ENCODE measurements at places on chromosomes 5 and 9.
A peak's percentile ranks its signal among the peaks of the same experiment; 100 is the strongest.

DNA sequence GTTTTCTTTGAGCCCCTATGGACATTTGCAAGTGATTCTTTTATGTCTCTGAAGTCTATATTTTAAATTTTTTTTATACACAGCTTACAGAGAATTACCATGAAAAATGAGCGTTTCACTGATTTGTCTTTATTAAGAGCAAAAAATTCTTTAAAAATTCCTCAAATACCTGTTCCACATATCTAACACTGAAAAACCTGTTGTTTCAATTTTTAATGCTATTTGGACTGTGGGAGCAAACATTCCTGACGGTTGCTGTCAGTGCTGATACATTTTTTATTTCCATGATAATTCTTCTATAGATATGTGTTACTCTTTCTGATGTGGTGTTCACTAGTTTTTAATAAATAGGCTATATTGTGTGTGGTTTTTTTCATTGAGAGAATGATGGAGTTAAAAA lies 199.8 kb downstream of the GDNF start:
- H3K27me3 ChIP-seq, result no peaks in the 10 kb centered on the region
- no peak overlapping the region for H3K4me3 ChIP-seq
- H3K4me1 ChIP-seq, result no peaks in the 10 kb centered on the region
- H3K27ac ChIP-seq, result no peak overlapping the region

DNA sequence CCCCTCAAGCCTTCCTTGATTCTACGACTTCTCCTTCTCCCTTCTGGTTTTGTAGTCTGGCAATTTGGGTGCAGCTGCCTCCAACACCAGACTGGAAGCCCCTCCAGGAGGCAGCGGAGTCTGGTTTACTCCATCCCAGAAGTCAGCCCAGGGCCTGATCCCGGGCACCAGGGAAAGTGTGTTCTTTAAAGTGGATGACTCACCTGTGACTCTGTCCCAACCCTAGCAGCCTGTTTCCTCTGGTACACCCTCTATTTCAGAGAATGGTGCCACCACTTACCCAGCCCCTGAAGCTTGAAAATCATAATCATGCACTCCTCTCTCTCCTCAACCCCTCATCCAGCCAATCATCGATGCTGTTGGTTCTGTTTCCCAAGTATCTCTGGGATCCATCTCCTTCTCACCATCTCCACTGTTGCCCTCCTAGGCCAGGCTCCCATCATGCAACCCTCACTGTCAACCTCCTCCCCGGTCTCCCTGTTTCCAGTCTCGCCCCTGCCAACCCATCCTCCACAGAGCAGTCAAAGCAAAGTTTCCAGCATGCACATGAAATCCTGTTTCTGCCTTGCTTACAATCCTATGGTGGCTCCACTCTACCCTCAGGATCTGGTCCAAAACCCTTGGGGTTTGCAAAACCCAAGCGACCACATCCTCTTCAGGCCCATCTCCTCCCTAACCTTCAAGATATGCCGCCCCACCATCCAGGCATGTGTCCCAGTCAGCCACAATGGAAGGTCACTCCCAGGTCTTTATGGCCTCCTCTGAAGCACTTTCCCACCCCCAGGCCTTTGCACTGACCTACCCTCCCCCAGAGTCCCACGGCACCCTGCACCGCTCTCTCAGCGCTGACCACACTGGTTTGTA lies 10.5 kb downstream of the LHX6 start:
- no peak overlapping the region for H3K27ac ChIP-seq
- peak; percentile 73 for DNase-seq
- peaks cover 81% of the 10 kb centered on the region for H3K4me1 ChIP-seq

DNA sequence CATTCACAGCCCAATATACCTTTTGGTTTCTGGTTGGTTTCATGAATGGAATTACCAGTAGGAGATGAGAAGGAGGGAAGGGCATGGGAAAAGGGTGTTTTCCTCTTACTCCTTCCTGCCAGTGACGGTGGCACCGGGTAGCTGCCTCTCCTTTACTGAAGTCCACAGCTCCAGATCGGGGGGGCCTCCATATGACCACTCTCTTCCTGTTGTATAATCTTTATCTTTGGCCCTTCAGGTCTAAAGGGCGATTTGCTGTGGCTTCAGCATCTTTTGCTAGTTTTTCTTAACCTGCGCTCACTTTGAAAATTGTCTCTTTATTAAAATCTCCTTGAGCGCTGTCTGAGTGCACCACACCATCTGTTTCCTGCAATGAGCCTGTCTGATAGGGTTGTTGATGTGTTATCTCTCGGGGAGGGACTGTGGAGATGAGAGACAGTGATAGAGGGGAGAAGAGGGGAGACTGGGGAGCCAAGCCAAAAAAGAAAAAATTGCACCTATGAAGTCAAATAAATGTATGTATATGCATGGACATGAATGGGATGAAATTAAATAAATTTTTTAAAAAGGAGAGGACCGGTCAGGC lies 449.3 kb upstream of the KLF4 start:
- H3K36me3 ChIP-seq, result no peaks in the 10 kb centered on the region
- DNase-seq, result peak; percentile 83
- no peaks in the 10 kb centered on the region for H3K27me3 ChIP-seq
- H3K4me3 ChIP-seq, result no peak overlapping the region
- no peaks in the 10 kb centered on the region for H3K4me1 ChIP-seq
- H3K27ac ChIP-seq, result no peak overlapping the region

- no peaks in the 10 kb centered on the region for H3K27me3 ChIP-seq
- no peaks in the 10 kb centered on the region for H3K4me1 ChIP-seq
- DNase-seq, result no peak
- no peaks in the 10 kb centered on the region for H3K36me3 ChIP-seq
Observed at GRCh38 chr5:160744268-160745101, 107.5 kb downstream of the ATP10B start.
